ENCODE measurements at places on chromosomes 13 and 19. TPM values are rescaled to one million over a fixed set of nuclear protein-coding genes. Genes with fewer than 3 reads are reported as not detected.
A peak's percentile ranks its signal among the peaks of the same experiment; 100 is the strongest.

Gene SBK3
- 0.68 TPM for total RNA-seq

Gene ZNF441
- total RNA-seq = 11.1 TPM

Gene DDX49
- 53.7 TPM for total RNA-seq

Gene CYP2F1
- not detected for total RNA-seq

Gene GRIN3B
- total RNA-seq = not detected

Gene GARIN5B
- not detected for total RNA-seq

Gene MYO1F
- total RNA-seq = 14.9 TPM

Gene ATP1A3
- total RNA-seq = 33.0 TPM

Gene ZNF414
- 47.5 TPM for total RNA-seq

Gene HCN2
- total RNA-seq = 1.0 TPM

Gene KISS1R
- total RNA-seq = not detected

Gene TNFRSF19
- not detected for total RNA-seq

DNA sequence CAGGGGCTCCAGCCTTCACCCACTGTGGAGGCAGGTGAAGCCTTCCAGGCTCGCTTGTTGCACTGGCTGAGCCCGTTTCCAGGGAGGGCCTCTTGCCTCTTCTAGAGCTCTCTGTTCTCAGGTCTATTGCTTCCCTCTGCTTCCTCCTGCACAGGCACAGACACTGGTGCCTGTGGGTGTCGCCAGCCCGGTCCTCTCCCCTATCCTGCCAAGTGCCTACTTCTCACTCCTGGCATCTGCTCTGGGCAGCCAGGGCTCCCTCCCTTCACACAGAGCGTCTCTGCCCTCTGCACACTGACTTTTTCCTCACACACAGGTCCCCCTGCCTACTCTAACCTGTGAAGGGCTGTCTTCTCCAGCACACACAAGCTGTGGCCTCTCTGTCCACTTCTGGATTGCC, 60.3 kb downstream of the SLC7A9 start:
- no peak for DNase-seq

DNA sequence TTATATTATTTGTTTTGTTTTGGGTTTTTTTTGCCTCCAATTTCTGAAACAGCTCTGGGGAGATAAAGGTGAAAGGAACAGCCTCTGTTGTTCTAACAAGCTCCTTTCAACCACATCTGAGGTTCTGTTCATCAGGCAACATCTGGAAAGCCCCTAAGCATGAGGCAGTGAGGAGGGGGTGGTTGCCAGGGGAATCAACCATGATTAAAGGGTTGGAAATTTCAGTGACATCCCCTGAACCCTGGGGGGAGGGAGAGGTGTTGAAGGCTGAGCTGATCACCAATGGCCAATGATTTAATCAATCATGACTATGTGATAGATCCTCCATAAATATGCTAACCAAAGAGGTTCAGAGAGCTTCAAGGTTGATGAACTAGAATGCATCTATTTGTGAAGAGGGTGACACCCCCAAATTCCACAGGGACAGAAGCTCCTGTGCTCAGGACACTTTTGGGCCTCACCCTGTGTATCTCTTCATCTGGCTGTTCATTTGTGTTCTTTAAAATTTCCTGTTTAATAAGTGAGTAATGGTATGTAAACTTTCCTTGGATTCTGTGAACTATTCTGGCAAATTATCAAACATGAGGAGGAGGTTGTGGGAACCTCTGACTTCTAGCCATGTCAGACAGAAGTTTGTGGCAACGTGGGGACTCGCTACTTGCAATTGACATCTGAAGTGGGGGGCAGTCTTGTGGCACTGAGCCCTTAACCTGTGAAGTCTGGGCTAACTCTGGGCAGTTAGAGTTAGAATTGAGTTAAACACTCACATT, 221.3 kb downstream of the NHLRC3 start:
- no peak for DNase-seq

DNA sequence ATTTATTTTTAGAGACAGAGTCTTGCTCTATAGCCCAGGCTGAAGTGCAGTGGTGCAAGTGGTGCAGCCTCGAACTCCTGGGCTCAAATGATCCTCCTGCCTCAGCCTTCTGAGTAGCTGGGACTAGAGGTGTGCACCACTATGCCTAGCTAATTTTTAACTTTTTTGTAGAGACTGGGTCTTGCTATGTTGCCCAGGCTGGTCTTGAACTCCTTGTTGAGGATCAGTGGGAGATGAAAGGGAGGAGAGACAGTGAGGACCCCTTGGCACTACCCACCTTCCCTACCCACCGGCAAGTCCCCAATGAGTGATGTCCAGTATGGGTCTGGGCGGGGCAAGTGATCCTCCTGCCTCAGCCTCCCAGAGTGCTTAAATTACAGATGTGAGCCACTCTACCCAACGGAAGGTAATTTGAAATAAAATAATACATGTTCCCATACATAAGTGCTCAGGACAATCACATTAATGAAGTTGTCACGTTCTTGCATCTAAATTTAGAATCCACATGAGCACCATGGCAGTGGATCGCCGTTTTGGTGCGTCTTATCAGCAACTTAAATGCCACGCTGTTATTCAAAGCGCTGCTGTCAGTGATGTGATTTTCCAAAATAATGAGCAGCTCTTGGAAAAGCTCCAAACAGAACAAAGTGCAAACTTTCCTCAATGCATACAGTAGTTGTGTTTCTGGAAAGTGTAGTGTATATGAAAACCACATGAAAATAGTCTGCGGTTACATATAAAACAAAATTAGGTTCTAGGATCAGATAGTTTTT, 5.9 kb upstream of the ARL11 start:
- no peak for DNase-seq

DNA sequence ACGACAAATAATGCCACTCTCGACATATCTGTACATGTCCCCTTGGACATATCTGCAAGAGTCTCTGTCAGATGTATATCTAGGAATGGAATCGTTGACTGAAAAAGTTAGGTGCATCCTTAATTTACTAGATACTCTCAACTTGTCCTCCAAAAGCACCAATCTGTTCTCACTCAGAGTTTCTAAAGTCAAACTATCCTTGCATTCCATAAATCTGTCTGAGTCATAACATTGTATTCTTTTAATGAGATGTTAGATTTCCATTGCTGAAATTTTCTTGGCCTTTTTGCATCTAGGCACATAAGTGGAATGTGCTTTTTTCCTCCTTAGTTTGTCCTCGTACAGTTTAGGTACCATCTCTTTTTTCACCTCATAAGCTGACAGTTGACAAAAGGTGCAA, 139.8 kb downstream of the PTPRS start:
- DNase-seq = no peak

DNA sequence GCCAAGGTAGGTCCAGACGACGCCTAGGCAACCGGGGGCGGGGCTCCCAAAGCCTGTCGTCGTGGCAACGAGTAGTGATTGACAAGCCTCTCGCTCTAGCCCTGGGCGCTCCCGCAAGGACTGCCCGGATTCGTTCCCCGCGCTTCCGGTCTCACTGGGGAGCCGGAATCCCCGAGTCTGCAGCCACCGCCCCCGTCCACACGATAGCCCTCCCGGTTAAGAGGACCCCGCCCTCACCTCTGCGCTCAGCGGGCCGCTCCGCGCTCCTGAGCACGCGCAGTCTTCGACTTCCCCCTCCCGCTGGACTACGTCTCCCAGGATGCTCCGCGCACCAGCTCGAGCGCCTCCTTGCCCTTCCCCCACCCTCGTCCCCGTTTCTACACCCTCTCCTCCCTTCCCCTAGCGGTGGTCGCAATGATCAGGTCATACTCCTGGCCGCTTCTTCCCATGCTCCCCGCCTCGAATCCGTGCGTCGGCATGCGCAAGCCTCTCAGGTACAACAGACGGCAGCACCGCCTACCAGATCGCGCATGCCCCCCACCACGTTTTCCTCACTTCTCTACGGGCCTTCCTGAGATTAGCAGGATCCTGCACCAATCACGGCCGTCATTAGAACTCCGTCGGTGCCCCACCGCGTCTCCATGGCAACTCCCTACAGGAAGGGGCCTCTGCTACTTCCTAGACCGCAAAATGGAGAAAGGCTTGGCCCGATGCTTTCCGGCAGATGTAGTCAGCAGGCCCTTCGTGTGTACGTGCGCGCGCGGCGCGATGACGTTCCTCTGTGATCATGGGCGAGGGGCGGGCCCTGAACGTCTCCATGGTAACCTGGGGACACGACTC, at the start of gene MZF1:
TSS of gene MZF1 (minus strand) at position 518 of the 840 bp plus-strand sequence. CDS start 1,946 bp downstream, outside the sequence.
- DNase-seq = peak; percentile 100

DNA sequence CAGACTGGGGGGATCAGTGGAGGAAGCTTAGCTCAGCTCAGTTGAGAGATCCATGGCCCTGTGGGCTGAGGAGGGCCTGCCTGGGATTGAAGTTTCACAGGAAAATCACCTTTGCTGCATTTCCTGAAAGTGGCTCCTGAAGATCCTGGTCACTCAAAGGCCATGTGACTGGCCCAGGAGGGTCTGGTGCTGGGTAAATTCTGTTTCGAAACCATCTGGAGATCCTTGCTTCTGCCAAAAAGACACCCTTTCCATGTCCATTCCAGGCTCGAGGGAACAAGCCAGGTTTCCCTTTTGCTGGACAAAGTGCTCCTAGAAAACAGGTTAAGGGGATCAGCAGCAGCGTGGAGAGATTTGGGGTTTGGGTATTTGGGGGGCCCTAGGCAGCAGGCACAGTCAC, 293.3 kb downstream of the ZNF536 start:
- no peak for DNase-seq

DNA sequence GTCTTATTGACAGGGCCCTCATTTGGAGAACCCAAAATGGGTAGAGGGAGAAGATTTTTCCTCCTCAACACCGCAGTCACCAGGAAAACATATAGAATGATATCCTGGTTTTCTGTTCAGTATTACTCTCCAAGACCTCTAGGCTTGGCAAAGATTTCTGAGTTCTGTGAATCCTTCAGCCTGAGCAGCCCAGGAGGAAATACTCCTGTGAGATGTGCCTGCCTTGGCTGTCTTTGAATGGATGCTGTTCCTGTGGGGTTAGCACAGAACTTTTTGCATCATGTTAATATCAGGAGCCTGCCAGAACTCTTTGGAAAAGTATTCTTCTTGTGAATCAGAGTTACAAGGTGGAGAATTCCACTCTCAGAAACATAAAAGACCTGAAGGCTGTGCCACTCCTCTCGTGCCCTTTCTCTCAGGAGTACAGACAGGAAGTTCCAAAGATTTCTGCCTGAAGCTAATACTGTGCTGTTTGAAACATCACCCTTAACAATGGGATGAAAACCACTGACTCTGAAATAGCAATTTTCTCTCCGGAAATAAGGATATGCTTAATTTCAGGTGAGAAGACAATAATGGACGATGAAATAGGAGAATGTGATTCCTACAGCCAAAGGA, 520.1 kb upstream of the NBEA start:
- DNase-seq = no peak

- DNase-seq = no peak
These were observed 7.7 kb downstream of the CDX2 start for GRCh38 chr13:27961227-27962085.

- no peak for DNase-seq
These were observed 26.1 kb downstream of the FGF9 start for GRCh38 chr13:21696865-21697448.

DNA sequence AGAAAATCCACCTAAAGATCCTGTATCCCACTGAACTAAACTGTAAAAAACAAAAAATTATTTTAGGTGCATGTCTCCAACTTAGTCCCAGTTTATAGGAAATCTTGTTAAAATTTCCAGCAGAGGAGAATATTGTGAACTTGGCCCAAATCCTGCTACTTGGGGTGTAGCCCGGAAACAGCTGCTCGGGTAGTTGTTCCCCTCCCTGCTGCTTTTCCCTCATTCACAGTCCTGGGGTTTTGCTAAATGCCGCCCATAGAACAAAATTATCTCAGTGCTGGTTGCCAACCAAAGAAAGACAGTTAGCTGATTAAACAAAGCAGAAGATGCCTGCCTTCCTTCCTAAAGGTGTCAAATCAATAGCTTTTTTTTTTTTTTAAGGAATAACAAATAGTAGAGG, 330.5 kb upstream of the KLF12 start:
- DNase-seq = no peak

- no peak for DNase-seq
These were observed 66.4 kb downstream of the DCT start for GRCh38 chr13:94412870-94413597.

GRCh38 chr19:38221919-38222830, 1.8 kb downstream of the DPF1 start:
- DNase-seq = no peak

- no peak for DNase-seq
These were observed 67.0 kb upstream of the SIAH3 start for GRCh38 chr13:45918597-45918996.

DNA sequence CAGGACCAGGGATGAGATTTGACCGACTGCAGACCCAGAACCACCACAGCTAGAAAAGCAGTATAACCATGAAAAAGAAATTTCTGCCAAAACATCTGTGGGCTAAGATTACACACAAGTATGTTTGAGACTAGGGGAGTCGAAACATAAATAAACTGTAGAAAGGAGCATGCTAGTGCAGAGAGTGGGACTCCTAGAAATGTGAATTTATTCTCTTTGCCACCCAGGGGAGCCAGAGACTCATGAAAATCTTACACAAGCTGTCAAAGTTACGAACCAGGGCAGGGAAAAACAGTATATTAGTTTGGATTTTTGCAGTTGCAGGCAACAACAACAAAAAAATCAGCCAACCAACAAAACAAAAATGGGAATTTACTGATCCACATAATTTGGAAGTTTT, 12.3 kb upstream of the HSPH1 start:
- no peak for DNase-seq

- DNase-seq = no peak
These were observed 5.6 kb upstream of the KLF16 start for GRCh38 chr19:1868971-1869370.

DNA sequence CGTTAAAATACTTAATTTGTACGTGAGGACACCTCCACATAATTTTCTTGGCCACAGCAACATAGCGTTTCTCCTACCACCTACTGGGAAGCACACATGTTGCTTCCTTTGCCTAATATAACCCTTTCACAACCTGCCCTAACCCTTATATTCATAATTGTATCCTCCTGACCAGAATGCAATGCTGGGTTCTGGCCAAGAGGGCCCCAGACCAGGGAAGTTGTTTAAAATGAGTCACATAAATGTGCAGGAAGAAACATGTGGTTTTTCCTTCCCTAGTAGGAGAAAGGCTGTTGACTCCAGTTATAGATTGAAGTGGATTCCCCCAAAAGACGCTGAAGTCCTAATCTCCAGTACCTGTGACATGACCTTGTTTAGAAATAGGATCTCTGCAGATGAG, 187.3 kb downstream of the NUFIP1 start:
- no peak for DNase-seq

DNA sequence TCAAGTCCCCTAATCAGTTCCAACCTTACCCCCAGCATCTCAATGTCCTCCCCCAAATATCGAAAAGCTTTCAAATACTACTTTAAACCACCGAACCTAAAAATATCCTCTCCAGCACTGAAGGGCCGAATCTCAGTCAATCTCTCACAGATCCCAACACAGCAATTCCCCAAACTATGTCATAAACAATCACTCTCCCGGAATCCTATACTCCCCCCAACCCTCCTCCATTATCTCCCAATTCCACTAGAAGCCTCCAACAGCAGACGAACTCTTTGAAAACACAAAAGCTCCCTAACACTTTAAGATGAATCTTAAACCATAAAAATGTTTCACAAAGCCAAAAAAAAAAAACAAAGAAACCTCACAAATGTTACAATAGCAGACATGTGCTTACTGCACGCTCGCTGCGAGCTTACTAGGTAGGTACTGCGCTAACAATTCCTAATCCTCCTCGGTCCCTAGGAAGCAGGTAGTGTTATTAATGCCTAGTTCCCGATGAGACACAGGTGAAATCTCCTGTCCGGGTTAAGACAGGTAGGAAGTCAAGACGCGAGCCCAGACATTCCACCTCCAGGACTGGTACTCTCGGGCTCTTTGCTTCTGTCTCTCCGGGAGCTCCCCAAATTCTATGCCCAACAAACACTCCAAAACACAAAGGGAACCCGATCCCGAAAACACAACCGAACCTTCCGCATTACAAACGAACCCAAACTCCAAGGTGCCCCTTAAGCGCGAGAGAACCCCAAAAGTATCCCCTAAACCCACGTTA, 14.2 kb downstream of the FBXO46 start:
- DNase-seq = peak; percentile 36

Data from OCI-LY7 (cell line).